ENCODE measurements at places on chromosomes 13 and 19.
A peak's percentile ranks its signal among the peaks of the same experiment; 100 is the strongest.

GRCh38 chr19:32104153-32104849 lies 241.1 kb upstream of the ZNF507 start:
- no peak for DNase-seq

DNA sequence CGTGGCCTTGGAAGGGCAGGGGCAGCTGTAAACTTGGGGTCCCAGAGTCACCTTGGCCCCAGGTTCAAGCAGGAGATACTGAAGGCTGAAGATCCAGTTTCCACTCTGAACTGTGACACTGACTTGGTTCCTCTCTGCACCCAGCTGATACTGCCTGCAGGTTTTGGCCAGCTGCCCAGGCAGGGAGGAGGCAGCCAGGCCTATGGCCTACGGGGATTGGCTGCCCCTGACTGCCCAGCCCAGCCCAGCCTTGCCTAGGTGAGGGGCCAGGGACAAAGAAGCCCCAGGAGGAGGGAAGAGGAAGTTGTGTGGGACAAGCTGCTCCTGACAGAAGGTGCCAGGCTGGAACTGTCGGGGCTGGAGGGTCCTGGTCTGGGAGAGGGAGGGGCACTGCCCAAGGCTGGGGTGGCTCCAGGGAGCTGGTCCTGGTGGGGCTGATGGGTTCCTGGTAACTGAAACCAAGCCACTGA lies 51.7 kb upstream of the CYP4F8 start:
- DNase-seq = no peak

GRCh38 chr19:20273376-20273775 lies 106.4 kb downstream of the ZNF486 start:
- no peak for DNase-seq

GRCh38 chr19:18098891-18099622 lies 1.5 kb downstream of the MAST3 start:
- DNase-seq = peak; percentile 53

DNA sequence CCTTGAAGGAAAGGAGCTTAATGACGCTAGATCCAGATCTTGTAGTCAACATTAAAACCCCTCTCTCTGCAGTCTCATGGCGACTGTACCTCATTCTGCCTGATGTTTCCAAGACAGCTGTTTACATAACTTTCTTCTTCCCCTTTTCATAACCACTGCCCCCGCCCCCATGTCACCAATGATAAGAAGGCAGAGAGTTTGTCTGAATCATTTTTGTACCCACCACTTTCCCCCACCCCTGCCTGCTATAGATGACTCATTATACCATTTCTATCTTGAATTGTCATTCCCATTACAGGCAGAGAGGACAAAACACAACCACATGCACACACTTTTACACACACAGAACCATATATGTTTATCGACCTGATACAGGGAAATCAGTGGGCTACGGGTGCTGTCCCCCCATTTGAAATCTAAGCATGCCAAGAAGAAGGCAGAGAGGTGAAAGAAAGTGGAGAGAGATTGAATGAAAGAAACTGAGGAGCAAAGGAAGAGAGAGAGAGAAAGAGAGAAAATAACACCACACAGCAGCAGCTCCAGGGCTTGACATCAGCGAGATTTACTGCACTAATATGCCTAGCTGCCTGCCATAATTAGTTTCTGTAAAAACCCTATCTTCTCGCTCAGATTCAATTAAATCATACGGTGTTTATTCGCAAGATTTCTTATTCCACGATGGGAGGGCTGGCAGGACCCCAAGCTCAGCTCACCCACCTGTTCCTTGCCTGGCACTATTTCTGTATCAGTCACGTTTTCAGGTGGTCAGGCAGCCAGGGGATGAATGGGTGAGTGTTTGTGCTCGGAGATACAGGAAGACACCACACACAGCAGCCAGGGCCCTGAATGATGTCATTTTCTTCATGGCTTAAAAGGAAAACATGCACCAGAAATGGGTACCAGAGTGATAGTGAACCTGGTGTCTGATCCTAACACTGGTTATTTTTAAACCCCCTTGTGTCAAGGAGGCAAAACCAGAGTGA lies 114.3 kb upstream of the SERP2 start:
- peak; percentile 83 for DNase-seq

DNA sequence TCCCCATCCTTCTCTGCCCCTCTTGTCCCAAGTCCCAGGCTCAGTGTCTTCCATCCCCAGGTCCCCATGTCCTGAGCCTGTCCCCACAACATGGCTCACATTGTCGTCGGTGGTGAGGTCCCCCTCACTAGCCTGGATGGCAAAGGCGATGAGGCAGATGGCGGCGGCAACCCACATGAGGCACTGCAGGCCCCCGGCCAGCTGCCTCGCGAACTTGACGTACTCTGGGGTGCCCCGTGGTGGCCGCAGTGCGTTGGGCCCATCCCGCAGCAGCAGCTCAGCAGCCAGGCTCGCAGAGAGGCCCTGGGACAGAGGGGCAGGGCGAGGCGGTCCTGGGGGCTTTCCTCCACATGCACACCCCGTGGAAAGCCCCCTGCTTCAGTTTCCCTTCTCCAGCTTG lies 1.1 kb downstream of the ATP4A start:
- DNase-seq = no peak

GRCh38 chr19:1449467-1450442 lies at the start of gene APC2:
APC2 (plus strand) TSS chr19:1450121; CDS start chr19:1453002, 2,881 bp downstream.
- DNase-seq = peak; percentile 61

DNA sequence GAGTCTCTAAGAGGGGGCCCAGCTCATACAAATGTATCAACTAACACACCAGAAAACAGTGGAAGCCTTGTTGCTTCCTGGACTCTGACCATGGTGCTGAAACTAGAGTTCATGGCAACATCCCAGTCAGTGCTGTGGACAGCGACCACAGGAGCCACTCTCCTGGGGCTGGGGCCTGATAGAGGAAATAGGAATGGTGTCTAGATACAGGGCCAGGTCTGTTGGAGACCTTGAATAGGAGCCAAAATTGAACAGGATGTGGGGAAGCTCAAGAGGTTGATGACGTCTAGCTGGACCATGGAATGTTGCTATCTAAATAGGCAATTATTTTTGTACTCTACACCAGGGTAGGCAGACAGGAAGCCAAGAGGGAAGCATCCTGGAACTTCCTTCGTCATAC lies 21.7 kb downstream of the LILRB4 start:
- no peak for DNase-seq

DNA sequence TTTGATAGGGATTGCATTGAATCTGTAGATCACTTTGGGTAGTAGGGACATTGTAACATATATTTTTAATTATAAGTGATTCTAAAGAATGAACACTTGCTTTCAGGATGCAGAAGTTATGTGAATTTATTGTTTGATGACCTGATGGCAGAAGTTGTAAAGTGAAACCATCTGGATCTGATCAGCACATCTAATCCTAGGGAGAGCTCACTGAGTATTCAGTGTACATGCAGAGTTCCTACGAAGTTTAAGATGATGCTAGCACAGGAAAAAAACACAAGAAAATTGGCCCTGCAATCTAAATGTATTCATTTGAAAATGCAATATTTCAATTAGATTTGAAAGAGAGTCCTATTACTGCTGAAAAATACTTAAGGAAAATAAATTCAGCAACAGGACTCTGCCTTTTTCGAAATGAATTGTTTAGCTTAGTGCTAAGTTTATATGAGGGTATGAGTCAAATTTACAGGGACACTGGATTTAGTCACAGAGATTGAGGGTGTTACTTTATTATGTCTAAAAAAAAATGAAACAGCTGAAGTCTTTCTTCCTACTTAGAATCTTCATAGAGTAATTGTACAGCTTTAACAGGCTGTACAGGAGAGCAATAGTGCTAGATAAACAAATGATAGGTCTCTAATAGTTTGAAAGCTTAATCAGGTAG lies 385.7 kb downstream of the DCT start:
- DNase-seq = no peak

- no peak for DNase-seq
Measured at GRCh38 chr13:38775085-38775484, 88.2 kb downstream of the FREM2 start.

DNA sequence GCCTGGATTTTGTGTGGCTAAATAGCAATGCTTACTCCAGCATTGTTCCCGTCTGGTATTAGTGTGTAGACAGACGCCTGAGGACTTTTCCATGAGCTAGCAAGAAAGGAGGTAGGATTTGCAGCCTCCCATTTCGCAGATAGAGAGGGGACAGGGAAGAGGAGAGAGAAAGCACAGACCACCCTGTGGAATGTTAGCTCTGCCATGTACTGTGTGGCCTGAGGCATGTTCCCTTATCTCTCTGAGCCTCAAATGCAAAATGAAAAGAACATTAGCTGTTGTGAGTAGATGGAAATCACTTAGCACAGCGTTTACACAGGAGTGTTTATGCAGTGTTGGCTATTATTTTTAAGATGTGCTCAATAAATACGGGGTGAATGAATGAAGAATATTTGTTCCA lies 45.5 kb downstream of the OLFM4 start:
- no peak for DNase-seq

- DNase-seq = no peak
Measured at GRCh38 chr19:39759457-39760184, 19.0 kb upstream of the LEUTX start.

- DNase-seq = peak; percentile 30
Measured at GRCh38 chr13:23268441-23268840, 87.7 kb downstream of the SGCG start.

- DNase-seq = peak; percentile 73
Measured at GRCh38 chr19:47109541-47110375, 3.8 kb downstream of the ZC3H4 start.

DNA sequence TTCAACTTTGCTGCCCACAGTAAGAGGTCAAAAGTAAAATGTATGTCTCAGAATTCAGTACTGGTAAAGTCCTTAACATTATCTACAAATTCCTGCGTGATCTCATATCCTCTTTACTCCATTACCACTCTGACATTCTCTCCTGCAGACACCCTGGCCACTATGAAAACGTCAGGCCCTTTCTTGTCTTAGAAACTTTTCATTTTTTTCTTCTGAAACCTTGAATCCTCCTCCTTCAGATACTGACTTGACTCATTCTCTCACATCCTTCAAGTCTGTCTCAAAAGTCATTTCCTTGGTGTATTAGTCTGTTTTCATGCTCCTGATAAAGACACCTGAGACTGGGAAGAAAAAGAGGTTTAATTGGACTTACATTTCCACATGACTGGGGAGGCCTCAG lies 262.3 kb downstream of the POU4F1 start:
- DNase-seq = no peak

- peak; percentile 80 for DNase-seq
Measured at GRCh38 chr19:16371540-16371986, 46.9 kb downstream of the KLF2 start.

DNA sequence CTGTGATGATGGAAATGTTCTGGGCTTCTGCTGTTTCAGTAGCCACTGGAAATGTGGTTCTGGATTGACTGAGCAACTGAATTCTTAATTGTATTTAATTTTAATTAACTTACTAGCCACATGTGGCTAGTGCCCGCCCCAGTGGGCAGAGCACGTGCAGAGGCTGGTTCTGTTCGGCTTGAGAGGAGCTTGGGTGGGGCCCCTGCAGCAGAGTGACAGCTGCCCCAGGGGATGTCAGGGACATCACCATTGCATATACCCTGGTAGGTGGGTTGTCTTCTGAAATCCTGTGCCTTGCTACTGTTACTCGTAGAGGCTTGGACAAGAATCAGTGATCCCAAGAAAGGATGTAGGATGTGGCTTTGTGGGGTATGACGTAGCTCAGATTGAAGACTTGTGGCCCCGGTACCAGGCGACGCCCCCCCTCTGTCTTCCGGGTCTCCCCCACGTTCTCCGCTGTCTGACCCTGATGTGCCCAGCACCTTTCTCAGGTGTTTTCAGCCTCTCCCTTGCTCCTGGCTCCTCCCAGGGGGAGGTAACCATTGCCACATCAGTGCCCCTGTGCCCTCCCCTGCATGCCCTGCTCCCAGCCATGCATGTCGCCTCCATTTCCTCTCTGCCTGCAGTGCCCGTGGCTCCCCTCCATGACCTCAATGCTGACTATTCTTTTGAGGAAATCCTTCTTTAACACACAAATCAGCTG lies 102.6 kb upstream of the RNF113B start:
- no peak for DNase-seq

DNA sequence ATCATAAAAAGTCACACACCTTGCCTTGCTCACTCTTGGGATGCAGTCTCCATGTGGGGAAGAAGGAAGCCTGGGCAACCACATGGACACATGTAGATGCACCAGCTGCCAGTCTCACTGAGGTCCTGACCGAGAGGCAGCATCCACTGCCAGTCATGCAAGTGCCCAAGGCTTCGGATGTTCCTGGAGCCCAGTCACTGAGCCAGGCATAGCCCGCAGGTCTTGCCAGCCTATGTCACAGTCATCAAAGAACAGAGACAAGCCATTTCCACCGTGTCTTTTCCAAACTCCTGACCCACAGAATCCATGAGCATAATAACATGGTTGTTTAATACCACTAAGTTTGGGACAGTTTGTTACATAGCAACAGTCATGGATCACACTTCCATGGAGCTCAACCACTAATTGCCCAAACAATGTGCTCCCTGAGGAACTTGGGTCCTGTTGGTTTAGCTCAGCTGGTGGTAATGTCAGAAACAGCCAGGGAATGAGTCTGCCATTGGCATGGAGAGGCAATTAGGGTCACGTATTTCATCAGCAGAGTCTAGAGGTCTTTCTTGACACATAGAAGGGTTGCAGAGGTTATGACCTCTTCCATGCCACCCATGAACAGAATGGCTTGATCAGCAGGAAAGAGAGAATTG lies 21.5 kb downstream of the STARD13 start:
- DNase-seq = no peak

- no peak for DNase-seq
Measured at GRCh38 chr13:30404207-30404606, 18.1 kb upstream of the UBE2L5 start.

DNA sequence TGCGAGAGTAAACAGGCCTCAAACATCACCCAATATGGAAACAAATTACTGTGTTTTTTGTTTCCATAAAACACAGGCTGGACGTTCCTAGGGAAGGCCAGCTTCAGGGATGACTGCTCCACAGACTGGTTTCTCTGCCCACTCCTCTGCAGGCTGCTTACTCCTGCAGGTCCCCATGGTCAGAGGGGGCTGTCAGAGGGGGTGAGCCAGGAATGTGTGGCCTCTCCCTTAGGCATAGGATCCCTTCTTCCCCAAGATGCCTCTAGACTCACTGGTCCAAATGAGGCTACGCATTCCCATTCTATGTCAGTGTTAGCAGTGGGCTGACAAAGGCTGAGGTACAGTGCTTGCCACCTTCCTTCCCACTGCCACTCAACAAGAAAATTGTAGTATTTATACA lies 229.8 kb downstream of the LHFPL6 start:
- DNase-seq = no peak

GRCh38 chr19:18388100-18388959 lies 2.4 kb downstream of the GDF15 start:
- DNase-seq = peak; percentile 93

GRCh38 chr13:45500492-45501174 lies 35.9 kb downstream of the COG3 start:
- DNase-seq = no peak

DNA sequence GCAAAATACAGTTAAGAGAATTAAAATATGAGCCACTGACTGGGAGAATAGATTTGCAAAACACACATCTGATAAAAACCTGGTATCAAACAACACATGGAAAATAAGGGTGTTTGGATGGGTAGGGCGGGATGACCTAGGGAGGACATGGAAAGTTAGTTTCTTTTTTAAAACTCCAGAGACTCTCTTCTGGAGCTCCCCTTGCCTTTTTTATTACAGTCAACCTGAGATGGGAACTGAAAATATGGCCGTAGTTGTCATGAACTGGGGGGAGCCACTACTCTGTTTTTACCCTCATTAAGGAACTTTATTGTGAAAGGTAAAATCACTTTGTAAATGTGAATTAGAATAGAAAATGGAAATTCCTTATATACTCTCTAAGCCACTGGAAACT lies 113.0 kb downstream of the ATP11A start:
- DNase-seq = no peak

Data from activated T-cell treated with anti-CD3 and anti-CD28 coated beads, Interleukin-2, amount 50 U/mL, for 48 hours (primary cell).